Airway epithelial cell (primary cell): ENCODE measurements at places on chromosomes 11 and 22. TPM values are rescaled to one million over a fixed set of nuclear protein-coding genes. Genes with fewer than 3 reads are reported as not detected.

The DNAJB13 gene
- total RNA-seq, result 0.14 and 0.28 TPM in 2 replicates

The SCUBE2 gene
- total RNA-seq, result not detected in 2 replicates

The PNPLA5 gene
- total RNA-seq, result not detected in 2 replicates

The PKP3 gene
- 520 and 527 TPM in 2 replicates for total RNA-seq

The OR6A2 gene
- total RNA-seq, result not detected in 2 replicates
